DMS79 (cell line): ENCODE measurements at places on chromosomes 2 and 18.

DNA sequence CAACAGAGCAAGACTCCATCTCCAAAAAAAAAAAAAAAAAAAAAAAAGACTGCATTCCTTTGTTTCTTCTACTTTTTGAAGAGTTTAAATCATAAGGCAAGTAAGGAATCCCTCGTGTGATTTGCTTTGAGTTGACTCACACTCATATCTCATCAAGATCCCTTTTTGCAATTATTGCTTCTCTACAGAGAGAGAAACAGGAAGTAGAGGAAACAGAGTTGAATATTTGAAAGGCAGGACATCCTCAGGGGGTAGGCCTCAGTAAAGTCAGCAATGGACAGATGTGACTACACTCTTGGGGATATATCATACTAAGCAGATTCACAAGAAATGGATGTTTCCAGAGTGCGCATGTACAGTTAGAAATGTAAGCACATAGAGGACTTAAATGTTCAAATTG is 11.2 kb upstream of the EFR3B start:
- no peak for DNase-seq

DNA sequence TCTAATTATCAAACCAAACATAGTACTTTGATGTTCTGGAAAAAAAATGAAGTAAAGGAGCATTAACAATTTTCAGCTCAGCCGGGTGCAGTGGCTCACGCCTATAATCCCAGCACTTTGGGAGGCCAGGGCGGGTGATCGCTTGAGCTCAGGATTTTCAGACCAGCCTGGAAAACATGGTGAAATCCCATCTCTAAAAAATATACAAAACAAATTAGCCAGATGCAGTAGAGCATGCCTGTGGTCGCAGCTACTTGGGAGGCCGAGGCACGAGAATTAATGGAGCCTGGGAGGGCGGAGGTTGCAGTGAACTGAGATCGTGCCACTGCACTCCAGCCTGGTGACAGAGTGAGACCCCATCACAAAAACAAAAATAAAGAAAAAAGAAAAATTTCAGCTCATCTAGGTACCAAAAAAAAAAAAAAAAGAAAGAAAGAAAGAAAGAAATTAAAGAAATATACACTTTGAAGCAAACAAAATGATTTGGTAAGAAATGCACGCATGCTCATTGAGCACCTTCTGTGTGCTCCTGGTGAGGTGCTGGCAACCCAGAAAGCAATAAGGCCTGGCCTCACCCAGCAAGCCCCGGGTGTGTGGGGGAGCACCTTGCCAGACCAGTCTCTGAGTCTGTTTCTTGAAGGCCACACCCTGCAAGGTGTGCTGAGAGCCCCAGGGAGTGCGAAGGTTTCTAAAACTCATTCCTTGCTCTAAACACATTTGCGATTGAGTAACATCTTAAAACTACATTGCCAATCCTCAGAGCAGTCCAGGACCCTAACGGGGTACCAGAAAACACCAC is 133.5 kb downstream of the TFCP2L1 start:
- DNase-seq: no peak

- no peak for DNase-seq
Measured at GRCh38 chr2:219538504-219538951, 5.1 kb downstream of the CHPF start.

GRCh38 chr2:97749581-97749980 is 36.2 kb downstream of the ZAP70 start:
- DNase-seq: no peak

DNA sequence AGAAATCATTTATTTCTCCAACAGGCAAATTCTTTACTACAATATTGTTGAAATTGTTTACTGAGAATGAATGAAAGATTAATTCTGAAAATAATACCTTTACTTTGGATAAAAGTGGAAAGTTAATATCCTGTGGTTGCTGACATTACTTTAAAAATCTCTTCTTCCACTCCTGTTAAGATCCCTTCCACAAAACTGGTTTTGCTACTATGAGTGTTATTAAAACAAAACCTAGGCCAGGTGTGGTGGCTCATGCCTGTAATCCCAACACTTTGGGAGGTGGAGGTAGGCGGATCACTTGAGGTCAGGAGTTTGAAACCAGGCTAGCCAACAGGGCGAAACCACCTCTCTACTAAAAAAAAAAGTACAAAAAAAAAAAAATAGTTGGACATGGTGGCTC is 123.9 kb upstream of the CCDC150 start:
- DNase-seq: no peak

GRCh38 chr18:45626330-45627203 is 11.3 kb downstream of the SLC14A2 start:
- DNase-seq: no peak

DNA sequence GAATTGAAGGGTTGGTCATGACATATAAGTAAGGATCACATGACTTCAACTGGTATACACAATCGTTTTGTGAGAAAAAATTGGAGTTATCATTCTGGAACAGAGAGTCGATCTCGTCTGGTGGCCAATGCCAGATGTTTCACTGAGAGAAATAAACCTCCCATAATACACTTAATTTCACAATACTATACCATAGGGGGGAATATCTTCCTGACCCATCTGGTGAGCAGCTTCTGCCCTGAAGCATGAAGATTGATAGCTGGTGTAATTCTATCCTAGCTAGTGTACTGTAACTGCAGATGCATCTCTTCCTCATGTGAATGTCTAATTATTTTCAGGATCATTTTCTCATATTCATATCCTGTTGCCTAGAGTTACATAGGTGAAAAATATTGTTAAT is 15.7 kb upstream of the CDH7 start:
- no peak for DNase-seq

DNA sequence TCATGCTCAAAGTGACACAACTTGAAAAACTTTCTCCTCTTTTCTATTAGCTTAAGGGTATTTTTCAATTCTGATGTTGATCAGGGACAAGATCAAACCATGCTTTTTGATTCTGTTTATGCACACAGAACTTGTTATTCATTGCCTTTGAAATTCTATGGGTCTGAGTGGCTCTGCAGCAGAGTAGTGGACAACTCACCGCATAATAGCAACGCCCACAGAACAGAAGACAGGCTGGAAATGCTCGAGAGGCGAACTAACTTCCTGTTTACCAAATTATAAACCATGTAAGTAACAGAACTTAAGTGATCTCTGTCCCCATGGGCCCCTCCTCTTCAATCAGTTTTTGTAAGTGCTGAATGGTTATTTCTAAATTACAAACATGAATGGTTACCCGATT is 131.2 kb downstream of the CBLN2 start:
- DNase-seq: no peak

- no peak for DNase-seq
Measured at GRCh38 chr2:71530641-71531332, 77.4 kb downstream of the DYSF start.

DNA sequence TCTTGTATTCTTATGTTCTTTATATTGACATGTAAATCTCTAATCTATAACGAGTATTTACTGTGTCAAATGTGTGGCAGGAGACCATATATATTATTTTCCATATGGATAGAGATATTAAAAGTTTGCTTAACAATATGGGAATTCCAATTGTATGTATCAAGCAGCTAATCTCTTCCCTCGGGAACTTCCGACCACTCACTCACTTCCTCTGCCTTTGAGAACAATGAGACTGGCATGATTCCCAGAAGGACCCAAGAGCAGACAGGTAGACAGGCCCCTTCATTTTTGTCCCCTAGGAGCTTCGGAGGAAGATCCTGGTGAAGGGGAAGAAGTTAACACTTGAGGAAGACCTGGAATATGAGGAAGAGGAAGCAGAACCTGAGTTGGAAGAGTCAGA is 24.1 kb downstream of the PLCD4 start:
- no peak for DNase-seq

GRCh38 chr18:13538630-13539029 is 187.7 kb downstream of the FAM210A start:
- DNase-seq: no peak

GRCh38 chr2:3662239-3662638 is 4.2 kb downstream of the ALLC start:
- no peak for DNase-seq

- DNase-seq: peak; percentile 79
Measured at GRCh38 chr2:11829324-11829946, 83.0 kb downstream of the LPIN1 start.

DNA sequence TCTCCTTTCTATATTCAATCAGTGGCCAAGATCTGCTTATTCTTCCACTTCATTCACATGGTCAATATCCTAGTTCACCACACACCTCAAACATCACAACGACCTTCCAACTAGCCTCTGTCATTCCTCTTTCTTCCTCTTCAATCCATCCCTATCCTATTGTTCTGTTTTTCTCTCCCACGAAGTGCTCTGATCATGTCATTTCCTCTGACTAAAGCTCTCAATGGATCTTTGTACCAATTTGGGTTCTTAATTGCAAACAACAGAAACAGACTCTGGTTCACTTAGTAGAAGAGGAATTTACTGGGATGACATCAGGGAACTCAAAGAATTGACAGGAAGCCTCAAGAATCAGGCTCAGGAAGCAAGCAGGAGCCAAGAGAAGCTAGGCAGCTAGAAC is 23.5 kb downstream of the WNT10A start:
- DNase-seq: no peak

- DNase-seq: no peak
Measured at GRCh38 chr2:17422061-17422460, 96.2 kb downstream of the RAD51AP2 start.
